Left colon (tissue), 2 donors: ENCODE measurements at places on chromosomes 16 and 17. TPM values are rescaled to one million over a fixed set of nuclear protein-coding genes. Genes with fewer than 3 reads are reported as not detected.

DNA sequence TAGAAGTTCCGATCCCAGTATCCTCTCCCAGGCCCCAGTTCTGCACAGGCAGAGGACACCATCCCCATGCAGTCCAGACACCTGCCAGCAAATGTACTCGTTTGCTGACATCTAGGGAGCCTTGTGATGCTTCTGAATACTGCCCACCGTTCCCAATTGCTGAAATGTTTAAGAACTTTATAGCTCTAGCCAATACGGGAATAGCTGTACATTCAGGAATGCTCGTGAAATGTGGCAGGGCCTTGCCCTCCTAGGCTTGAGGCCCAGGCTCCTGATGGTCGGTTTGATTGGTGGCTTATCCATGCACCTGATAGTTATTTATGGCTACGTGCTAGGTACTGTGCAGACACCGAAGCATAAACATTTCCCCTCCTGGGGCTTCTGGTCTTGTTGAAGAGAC, 255.5 kb downstream of the PRKCA start:
- DNase-seq = no peak

DNA sequence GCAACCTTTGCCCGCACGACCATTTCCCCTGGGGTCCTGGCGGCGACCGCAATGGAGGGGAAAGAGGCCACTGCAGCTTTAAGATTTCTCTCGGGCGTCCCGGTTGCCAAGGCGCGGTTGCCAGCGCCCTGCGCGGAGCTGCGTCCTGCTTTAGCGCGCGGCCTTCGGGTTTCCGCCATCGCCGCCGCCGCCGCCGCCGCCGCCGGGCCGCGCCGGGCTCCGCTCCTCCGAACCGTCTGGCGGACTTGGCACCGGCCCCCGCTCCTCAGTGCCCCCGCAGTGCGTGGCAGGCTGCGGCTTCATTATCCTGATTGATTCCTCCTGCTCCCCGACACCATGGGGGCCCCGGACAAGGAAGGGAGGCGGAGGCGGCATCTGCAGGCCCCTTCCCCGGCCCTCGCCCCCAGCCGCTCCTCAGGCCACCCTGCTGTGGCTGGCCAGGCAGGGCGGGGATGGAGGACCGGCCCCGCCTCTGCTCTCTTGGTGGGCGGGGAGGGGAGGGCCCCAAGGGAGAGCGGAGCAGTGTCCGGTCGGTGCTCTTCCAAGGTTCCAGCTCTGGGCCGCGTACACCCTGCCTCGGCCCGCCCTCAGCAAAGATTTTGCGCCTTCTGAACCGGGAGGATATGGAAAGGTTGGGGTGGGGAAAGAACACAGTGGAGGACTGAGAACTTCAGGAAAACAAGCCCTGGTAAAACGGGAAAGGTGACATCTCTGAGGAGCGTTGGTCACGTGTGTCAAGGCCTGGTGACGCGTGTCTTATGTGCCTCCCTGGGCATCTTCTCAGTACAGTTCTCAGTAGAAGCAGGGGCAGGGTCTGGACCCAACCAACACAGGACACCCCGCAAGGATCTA, 34.0 kb downstream of the NEUROD2 start:
- peak; percentile 61 for DNase-seq

The CMIP gene
- 84.5 TPM for total RNA-seq

- DNase-seq = peak; percentile 63
These were observed 19.1 kb downstream of the WIPI1 start for GRCh38 chr17:68437979-68438822.

DNA sequence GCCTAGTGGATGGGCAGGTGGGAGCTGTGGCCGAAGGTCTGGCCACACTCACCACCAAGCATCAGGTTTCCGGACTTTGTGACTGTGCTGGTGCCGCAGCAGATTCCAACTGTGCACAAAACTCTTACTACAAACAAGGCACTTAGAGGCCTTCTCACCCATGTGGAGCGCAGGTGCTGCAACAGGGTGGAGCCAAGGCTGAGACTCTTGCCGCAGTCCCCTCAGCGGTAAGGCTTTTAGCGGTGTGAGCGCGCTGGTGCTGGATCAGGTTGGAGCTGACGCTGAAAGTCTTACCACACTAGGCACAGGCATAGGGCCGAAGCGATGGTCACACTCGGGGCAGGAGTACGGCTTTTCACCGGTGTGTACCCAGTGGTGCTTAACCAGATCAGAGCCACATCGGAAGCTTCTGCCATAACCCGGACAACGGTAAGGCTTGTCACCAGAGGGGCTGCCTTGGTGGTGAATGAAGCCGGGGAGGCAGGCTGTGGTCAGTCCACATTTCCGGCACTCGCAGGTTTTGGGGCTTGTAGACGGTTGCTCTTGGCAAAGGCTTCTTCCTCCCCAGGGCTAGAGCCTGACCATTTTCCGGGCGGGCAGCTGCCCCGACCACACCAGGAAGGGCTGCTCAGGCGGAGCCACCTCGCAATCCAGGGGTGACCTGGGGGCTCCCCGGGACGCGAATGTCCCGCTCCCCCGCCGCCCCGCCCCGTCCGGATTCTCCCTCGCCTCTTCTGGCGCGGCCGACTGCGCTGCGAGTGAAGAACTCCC, 1.0 kb upstream of the ARMC5 start:
- DNase-seq = peak; percentile 69

DNA sequence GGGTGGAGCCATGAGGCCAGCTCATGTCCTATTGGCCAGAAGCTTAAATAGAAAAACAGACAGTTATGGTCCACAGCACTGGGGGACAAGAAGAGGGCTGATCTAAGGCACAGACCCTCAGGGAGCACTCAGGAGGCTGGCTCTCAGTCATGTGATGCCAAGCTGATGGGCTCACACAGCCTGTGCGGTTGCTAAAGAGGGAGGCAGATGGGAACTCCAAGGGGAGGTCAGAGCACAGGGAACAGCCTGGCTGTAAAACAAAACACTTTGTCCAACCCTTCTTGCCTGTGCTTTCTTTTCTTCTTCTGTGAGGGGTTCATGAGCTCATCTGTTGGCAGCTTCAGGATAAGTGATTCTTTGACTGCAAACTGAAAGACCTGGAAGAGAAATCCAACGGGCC, 27.2 kb downstream of the CNTNAP1 start:
- DNase-seq = no peak

DNA sequence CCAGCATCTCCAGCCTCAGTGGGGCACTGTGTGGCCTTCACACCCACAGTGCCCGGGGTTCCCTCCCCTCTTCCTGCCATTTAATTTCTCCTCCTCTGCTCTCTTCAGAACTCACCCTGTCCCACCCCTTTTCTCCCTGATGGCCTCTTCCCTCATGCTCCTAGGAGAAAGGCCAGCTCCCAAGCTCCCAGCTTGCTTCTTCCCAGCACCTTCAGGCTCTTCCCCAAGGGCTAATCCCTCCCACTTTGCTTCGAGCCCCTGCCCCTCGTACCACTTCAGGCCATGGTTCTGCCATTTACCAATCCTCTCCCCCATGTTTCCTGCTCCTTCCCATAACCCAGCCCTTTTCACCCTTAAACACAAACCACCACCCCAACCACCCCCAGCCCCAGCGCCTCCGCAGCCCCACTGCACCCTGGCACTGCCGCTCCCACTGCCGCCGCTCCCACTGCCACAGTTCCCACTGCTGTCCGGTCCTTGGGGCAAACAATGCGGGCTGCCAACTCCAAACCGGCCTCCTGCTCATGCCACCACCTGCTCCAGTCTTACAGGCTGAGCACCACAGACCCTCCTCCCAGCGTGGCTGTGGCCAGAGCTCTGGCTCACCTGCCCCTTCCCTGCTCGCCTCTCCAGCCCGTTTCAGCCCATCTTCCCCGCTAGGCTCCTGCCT, 28.6 kb downstream of the ADAM11 start:
- no peak for DNase-seq

The CCL17 gene
- total RNA-seq = not detected

The TSR3 gene
- total RNA-seq = 50.7 TPM

- peak; percentile 54 for DNase-seq
These were observed 7.5 kb downstream of the EIF1 start for GRCh38 chr17:41695954-41696757.

- DNase-seq = no peak
These were observed 74.9 kb upstream of the GNG13 start for GRCh38 chr16:875182-876040.

GRCh38 chr16:52515068-52515671, 31.8 kb downstream of the TOX3 start:
- no peak for DNase-seq

DNA sequence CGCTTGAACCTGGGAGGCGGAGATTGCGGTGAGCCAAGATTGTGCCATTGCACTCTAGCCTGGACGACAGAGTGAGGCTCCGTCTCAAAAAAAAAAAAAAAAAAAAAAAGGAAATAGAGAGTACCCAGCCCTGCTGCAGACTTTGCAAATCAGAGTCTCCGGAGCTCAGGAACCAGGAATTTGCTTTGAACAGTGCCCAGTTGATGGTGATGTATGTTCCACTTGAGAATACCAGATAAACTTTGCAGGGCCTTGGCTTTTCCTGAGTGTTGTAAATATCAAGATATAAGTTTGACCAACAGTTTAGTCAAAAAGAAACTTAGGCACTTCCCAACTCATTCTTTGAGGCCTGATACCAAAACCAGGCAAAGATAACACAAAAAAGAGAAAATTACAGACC, 30.6 kb upstream of the MAP3K14 start:
- no peak for DNase-seq

GRCh38 chr17:30222251-30222650, 13.2 kb downstream of the SLC6A4 start:
- no peak for DNase-seq

DNA sequence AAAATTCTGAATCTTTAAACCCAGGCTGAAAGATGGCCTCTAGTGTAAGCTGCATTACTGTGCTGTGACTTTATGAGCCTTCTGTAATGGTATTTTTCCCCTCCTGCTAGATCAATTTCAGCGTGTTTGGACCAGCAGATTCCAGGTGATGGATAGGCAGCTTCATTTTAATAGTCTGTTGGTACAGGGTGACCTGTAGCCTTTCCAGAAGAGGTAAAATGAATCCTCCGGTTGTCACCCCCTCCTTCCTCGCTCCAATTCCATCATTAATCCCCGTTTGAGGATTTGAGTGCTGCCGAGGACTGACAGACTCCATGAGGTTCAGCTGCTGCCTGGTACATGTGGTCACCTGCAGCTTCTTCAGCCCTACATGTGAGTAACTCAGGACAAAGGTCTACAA, 48.9 kb downstream of the MYH3 start:
- DNase-seq = no peak

GRCh38 chr16:11181899-11182279, 74.1 kb downstream of the SOCS1 start:
- no peak for DNase-seq

GRCh38 chr16:53482123-53482522, 20.9 kb downstream of the AKTIP start:
- DNase-seq = no peak

The ASB16 gene
- not detected for total RNA-seq

GRCh38 chr17:65261682-65262636, 124.8 kb downstream of the RGS9 start:
- no peak for DNase-seq

GRCh38 chr17:75630071-75630917, 2.9 kb upstream of the SMIM5 start:
- DNase-seq = no peak

- DNase-seq = peak; percentile 62
These were observed 70.7 kb upstream of the PLCG2 start for GRCh38 chr16:81708266-81709015.

The TMIGD1 gene
- 255 TPM for total RNA-seq

The SULT1A4 gene
- 21.9 TPM for total RNA-seq

The PPY gene
- total RNA-seq = 2.0 TPM

GRCh38 chr16:50278251-50278650, 11.9 kb downstream of the ADCY7 start:
- DNase-seq = no peak

DNA sequence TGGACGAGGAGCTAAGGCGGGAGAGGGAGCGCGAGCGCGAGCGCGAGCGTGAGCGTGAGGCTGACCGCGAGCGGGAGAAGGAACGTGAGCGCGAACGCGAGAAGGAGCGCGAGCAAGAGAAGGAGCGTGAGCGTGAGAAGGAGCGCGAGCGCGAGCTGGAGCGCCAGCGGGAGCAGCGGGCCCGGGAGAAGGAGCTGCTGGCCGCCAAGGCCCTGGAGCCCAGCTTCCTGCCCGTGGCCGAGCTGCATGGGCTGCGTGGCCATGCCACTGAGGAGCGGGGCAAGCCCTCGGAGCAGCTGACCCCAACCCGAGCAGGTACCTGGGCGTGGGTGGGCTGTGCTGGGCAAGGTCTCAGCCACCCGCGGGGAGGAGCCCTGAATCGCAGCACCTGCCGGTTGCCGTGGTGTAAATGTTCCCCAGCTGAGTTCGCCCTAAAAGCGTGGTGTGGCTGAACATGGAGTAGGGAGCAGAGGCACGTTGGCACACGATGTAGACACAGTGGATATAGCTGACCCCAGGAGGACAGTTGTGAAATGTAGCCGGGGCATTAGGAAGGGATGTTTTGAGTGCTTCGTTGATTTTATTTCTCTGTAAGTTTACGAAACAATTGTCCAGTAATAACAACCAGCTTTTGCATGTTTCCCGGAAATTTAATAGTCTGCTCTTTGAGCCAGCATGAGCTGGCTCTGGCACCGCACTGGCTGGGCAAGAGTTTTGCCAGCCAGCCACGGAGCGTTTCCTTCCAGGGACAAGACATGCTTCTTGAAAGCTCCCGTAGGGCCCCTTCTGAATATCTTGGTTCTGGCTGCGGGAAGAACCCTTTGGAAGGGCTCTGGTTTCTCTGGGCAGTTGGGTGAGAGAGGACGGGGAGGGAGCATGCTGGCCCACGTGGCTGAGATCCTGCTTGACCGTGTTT, 32.1 kb downstream of the GINS2 start:
- no peak for DNase-seq

DNA sequence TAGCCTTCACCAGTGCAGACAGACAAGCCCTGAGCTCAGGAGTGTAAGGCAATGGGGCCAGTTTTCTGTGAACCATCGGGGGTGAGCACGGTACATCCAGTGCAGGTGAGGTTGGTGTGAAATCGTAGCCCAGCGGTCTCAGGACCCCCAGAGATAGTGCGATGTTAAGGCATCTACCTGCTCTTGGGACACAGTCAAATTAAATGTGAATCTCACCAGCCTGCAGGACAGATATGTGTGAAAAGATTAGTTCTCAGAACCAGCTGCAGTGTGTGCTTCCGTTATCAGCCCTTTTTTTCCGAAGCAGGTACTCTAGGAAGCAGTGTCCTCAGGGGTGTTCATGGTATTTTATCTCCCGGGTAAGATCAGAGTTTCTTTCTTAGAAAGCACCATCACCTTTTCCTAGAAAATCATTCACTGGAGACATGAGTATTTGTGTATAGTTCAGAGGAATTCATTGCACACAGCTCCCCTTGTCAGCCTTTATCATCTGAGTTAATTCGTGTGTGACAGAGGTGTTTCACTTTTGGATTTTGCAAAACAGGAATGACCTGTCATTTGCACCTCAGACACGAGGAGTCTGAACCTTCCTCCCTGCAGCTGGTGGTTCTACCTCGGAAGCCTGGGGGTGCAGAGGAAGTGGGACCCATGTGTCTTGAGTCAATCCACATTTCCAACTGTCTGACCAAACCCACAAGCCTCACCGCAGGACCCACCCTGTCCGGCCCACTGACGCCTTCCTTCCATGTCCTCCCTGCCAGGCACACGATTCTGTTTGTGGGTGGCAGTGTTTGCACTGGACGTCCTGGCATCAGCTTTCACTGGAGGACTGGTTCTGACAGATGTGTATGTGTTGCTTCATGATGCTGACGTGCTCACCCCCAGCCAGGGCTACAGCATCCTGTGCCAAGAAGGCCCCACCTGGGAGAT, 107.8 kb downstream of the CLEC16A start:
- DNase-seq = no peak

- DNase-seq = no peak
These were observed 28.8 kb upstream of the MTSS2 start for GRCh38 chr16:70714581-70715054.
